Non-pigmented ciliary epithelial cell (primary cell): ENCODE measurements at places on chromosomes 5 and 9.

GRCh38 chr5:88691945-88692868 is 190.8 kb downstream of the MEF2C start:
- no peak for DNase-seq

- peak; percentile 76 for DNase-seq
Measured at GRCh38 chr9:115006660-115007059, 76.3 kb upstream of the TNFSF8 start.

DNA sequence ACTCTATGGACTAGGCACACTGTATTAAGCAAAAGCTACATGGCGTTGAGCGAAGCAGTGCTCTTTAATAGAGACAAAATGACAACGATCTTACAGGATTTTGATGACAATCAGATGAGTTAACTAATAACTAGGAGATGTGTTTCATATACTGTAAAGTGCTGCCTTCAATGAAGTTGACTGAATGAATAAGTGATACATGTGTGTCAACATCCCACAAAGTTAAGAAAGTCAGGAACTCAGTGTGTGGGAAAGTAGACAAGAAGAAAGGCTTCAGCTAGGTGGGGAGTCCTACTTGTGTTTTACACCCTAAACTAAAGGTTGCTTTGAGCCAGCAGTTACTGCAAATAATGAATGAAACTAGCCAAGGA is 79.6 kb downstream of the PAPPA start:
- no peak for DNase-seq

- no peak for DNase-seq
Measured at GRCh38 chr5:173457482-173457881, 129.3 kb upstream of the STC2 start.

DNA sequence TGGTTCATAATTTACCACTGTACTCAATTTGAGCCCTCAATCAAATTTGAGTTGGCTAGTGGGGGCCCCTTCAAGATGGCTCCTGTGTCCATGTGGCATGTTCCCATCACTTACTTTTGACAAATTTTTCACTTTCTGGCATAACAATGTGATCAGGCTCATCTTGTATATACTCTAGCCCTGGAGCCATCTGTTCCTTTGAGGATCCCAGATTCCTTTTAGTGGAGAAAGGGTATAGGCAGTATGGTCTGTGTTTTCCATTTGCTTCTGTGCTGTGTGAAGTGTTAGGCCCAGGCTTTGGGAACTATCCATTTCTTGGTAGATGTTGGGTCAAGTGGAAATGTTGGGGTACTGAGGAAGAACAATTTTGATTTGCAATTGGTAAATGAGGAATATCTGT is 45.7 kb downstream of the SH3GL2 start:
- DNase-seq, result no peak

DNA sequence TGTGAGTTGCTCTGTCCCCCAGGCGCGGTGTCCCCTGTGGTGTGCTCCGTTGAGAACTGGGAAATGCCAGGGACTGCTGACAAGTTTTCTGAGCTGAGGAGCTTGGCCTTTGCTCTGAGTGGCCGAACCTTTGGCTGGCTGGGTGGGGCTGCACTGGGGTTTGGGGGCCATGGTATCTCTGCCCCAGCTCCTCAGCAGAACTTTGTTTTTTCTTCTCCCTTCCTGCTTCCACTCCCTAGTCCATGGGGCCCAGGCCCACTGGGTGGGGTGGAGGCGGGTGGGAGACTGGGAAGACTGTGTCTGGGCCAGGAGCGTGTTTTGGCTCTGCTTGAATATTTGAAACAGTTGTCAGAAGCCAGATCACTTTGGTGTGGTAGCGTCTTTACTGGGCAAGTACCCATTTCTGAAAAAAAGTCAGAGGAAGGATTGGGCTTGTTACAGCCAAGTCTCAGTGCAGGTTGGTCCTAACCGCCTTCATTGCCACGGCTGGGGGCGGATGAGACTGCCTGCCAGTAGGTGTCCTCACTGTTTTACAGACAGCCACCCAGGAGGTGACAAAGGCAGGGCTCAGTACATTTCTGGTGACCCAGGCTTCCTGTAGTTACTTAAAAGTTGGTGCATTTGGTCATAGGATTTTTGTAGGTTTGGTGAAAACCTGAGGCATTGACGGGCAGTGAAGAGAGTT is 92.7 kb downstream of the DAB2IP start:
- no peak for DNase-seq

DNA sequence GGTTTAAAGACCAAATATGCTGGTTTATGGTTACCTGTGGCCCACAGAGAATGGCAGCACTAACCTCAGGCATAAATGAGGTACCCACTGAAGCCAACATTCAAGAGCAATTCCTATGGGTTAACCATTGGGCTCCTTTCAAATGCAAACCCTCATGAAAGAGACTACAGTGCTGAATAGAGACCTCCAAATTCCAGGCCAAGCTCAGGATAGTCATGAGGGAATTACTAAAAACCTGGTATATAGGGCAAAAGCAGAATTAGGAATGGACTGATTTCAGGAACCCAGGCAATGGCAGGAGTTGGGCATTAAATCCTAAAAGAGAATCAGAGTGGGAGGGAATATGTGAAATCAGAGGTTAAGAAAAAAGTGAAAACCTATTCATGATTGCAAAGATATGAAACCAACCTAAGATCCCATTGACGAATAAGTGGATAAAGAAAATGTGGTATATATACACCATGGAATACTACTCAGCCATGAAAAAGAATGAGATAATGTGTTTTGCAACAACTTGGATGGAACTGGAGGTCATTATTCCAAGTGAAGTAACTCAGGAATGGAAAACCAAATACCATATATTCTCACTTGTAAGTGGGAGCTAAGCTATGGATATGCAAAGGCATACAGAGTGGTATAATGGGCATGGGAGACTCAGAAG is 51.6 kb downstream of the PDCD1LG2 start:
- DNase-seq, result no peak

GRCh38 chr9:124133727-124134126 is 122.2 kb downstream of the LHX2 start:
- no peak for DNase-seq

DNA sequence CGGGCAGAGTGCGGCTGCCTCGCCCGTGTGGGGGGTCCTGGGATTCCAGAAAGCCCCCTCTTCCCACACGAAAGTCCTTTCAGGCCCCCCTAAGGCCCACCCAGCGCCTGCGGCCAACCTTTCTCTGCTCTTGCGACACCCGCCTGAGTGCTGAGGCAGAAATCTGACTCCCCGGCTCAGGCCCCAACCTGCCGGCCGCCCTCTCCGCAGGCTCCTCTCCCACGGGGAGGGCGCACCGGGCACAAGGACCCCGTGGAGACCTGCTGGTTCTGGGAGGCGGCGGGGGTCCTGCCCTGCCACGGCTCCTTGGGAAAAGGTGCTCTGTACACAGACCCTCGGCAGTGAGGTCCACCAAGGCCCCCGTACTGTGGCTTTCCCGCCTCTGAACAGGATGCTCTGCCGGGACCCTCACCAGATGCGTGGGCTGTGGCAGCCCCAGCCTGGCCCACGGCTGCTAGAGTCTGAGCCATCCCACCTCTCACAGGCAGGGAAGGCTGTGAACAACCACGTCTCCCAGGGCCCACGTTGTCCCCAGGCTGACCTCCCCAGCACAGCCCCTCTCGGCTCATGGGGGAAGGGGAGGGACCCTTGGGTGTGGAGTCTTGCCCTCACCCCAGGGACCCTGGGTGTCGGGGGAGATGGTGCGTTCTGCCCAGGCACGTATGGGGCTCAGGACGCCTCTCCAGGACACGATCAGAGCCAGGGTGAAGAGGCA is 41.5 kb upstream of the EGFL7 start:
- DNase-seq, result no peak

- no peak for DNase-seq
Measured at GRCh38 chr9:129885018-129885669, 49.9 kb downstream of the USP20 start.
